ENCODE measurements at places on chromosomes 1 and 21. TPM values are rescaled to one million over a fixed set of nuclear protein-coding genes. Genes with fewer than 3 reads are reported as not detected.
A peak's percentile ranks its signal among the peaks of the same experiment; 100 is the strongest.

Gene HES3
- not detected for total RNA-seq

GRCh38 chr1:115160728-115161127, 71.4 kb upstream of the TSPAN2 start:
- no peak for DNase-seq

GRCh38 chr1:1779691-1780597, 1.7 kb upstream of the NADK start:
- DNase-seq = peak; percentile 80

GRCh38 chr1:47424336-47424982, 8.4 kb downstream of the FOXE3 start:
- no peak for DNase-seq
